ENCODE measurements at places on chromosomes 4 and X.
A peak's percentile ranks its signal among the peaks of the same experiment; 100 is the strongest.

DNA sequence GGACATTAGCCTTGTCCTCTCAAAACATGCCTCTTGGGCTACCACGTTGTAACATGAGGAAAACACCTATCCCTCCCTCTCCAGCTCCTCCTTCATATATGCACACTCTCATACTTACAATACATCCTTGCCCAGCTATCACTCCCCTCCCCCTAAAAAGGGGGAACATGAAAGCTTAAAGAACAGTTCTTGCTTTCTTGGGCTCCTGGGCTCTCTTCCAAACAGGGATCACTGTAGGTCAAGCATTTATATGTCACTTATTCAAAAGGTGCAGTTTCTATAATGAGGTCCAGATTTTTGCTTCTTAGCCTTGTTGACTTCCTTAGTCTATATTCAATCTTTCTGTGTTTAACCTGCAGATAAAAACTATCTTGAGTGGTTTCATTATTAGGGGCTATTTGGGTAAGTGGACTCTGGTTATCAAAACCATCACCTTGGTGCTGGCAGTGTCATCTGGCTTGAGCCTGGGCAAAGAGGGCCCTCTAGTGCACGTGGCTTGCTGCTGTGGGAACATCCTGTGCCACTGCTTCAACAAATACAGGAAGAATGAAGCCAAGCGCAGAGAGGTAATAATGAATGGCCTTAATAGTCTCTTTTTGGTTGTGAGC is 119.4 kb downstream of the AKAP4 start:
- DNase-seq, result no peak

GRCh38 chrX:153509592-153509991 is 7.8 kb upstream of the ATP2B3 start:
- no peak for DNase-seq

- no peak for DNase-seq
These were observed 4.9 kb downstream of the SLC9A7 start for GRCh38 chrX:46754036-46754435.

GRCh38 chrX:150255441-150256296 is 107.4 kb upstream of the MAMLD1 start:
- DNase-seq, result peak; percentile 25

DNA sequence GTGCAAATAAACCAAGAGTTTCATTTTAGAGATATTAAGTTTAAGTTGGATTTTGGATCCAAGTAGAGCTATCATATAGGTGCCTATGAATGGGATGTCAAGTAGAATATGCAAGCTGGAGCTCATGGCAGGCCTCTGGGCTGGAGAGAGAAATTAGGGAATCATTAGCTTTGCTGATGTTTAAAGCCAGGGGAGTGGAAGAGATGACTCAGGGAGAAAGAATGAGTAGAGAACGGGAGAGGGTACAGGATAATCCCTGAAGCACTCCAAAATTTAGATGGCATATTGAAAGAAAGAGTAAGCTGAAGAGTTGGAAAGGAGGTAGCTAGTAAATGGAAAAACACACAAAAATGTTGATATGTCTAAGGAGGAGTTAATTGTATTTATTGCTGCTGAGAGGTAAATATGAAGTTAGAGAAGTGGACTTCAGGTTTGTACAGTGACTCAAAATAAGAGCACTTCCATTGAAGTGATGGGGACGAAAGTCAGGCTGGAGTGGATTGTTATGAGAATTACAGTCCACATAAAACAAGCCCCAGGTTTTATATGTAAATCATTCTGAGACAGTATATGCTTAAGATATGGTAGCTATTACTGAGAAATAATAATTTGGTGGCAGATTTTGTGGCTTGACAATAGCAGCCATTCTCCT is 72.5 kb upstream of the GRXCR1 start:
- no peak for DNase-seq

DNA sequence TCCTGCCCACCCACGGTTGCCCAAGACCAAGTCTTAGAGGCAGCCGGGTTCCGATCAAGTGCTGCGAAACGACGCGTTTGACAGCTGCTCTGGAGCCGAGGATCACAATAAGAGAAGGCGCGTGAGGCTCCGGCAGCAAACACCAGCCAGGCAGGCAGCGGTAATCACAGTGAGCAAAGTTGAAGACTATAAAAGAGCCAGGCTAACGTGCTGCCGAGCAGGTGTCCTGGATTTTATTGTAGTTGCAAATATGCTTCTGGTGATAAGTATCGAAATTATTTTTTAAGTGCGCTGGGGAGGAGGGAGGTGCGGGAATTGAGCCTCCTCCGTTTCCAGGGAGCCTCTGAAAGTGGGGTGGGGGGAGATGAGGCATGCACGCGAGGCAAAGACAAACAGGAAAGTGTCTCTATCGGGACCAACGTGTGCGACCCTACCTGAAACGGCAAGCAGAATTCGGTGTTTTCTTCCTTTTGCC is 590 bp downstream of the GABRA2 start:
- DNase-seq, result no peak

DNA sequence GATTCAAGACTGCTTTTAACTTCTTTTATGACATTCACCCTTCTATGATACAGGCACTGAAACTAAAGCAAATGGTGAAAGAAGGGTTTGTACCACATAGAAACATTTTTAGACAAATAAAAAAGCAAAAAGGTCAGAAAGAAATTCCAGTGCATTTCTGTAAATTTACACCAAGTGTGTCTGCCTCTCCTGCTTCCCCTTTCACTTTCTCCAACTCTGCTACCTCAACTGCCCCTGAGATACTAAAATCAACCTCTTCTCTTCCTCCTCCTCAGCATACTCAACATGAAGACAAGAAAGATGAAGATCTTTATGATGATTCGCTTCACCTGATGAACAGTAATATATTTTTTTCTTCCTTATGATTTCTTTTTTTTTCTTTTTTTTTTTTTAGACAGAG is 187.9 kb downstream of the LRBA start:
- no peak for DNase-seq

GRCh38 chr4:14863418-14864364 is 138.6 kb upstream of the CPEB2 start:
- DNase-seq, result no peak

DNA sequence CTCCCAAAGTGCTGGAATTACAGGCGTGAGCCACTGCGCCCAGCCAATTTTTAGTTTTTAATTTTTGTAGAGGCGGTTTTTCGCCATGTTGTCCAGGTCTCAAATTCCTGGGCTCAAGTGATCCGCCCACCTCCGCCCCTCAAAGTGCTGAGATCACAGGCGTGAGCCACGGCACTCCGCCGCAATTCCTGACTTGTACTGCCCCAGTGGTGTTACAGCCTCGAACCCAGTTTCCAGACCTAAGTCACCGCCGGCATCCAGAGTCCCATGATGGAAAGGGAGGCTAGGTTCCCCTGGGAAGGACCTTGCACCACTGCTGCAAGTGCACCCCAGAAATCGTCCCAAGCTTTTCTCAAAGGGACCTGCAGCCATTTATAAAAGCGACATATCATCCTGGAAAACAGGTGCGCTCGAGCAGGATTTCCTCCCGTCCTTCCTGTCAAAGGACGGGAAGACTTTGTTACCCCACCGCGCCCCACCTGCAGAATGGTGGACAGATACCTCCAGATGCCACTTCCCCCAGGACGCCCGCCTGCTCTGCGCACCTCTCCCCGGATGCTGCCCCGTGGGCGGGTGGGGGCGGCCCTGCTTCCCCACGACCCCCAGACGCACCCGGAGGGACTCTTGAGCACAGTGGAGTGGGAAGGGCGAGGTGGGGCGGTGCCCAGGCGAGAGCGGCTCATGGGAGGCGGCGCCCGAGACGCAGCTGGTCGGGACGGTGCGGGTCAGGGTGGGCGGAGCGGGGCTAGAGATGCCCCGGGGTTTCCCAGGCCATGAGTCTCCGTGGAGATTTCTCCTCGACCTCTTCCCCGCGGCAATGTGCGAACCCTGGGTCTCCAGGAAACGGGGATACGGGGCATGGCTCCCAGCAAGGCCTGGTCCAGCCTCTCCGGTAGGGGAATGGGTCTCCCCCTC is 947 bp upstream of the RPL10 start:
- peak; percentile 34 for DNase-seq

- no peak for DNase-seq
These were observed 567.6 kb upstream of the SLIT2 start for GRCh38 chr4:19684084-19684483.

DNA sequence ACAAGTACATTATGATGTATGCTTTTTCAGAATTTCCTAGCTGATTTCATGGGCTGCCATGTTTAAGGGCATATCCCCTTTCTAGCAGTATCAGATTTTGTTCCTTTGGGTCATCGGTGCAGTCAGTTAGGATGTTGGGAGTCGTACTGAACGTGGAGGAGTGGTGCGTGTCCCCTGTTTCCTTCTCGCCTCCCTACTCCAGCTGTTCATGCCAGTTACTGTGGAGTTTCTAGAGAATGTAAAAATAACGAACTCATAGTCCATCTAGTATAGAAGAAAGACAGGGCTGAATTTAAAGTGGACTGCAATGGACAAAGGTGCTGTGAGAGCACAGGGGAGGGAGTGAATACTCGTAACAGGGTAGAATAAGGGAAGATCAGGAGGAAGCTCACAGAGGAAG is 111.3 kb downstream of the CEP135 start:
- DNase-seq, result no peak

DNA sequence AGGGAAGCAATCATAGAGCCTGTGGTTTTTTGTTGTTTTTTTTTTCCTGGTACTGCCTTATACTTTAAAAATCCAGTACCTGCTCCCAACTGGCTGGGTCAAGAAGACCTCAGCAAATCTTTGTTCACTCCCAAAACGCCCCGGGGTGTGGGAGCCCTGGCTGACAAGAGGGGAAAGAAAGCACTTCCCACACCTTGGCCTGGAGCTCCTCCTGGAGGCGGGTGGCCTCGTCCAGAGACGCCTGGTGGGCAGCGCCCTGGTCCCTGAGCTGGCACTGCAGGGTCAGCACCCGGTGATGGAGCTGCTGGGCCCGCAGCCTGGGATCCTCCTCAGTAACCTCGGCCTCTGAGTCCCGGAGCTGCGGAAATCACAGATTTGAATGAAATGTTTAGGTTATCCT is 38.2 kb downstream of the C4orf50 start:
- no peak for DNase-seq

- DNase-seq, result no peak
These were observed 194.0 kb upstream of the TTC29 start for GRCh38 chr4:147139455-147140198.

DNA sequence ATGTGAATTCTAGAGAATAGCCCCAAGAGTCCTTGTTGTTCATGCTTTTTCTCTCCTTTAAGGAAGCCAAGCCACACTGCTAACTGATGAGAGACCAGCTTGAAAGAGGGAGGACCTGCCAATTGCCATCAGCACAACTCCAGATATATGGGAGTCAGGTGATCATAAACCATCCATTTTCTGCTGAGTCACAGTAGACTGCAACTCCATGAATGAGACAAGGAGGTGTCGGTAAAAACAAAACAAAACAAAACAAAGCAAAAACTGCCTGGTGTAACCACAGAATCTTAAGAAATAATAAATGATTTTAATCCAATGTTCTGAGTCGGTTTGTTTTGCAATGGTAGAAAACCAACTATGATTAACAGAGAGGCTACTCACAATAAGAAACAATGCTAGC is 837.3 kb downstream of the PCDH7 start:
- DNase-seq, result no peak

DNA sequence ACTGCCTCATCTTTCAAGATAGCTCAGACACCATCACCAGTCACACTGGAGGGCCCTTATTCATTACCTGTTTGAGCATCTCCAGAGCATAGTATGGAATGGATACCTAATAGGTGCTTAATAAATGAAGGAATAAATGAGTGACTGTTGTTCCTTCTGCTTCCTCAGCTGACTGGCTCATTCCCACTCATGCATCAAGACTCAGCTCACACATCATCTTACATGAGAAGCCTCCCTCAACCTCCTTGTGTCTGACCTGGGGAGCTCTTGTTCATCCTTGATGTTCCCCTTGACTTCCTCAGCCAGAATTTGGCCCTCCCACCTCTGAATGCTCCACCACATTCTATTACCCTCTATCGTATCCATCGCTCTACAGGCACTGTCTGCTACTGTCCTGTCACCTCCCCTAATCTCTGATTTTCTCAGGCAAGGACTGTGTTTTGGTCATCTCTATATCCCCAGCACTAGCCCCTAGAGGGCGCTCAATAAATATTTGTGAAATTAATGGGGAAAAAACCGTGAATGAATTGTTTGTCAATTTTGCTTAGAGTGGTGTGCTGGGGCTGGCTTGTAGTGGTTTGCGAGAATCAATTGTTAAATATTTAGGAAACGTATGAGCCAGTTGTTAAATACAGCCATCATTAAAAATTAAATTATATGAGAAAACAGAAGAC is 88.3 kb downstream of the NHSL2 start:
- peak; percentile 19 for DNase-seq

- no peak for DNase-seq
These were observed 89.3 kb downstream of the MAD2L1 start for GRCh38 chr4:119977076-119977940.

GRCh38 chr4:6375620-6376295 is 96.7 kb downstream of the PPP2R2C start:
- no peak for DNase-seq

DNA sequence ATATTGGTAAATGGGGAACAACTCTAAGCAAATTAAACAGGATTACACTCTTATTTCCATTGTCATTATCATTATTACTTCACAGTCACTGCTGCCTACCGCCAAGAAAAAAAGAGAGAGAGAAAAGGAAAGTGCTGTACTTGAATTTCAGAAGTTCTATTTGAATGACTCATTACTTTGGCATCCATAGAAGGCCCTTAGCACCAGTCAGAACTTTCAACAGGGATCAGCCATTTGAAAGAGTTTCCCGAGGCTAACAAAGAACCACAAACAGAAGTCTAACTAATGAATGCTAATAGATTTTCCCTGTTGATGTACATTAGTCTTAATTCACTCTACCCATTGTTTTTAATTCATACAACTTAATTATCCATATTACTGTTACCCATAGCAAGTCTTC is 116.3 kb downstream of the SHROOM4 start:
- no peak for DNase-seq

GRCh38 chr4:3851211-3851610 is 85.0 kb downstream of the ADRA2C start:
- DNase-seq, result no peak

GRCh38 chr4:42428036-42428435 is 30.7 kb downstream of the SHISA3 start:
- DNase-seq, result no peak

DNA sequence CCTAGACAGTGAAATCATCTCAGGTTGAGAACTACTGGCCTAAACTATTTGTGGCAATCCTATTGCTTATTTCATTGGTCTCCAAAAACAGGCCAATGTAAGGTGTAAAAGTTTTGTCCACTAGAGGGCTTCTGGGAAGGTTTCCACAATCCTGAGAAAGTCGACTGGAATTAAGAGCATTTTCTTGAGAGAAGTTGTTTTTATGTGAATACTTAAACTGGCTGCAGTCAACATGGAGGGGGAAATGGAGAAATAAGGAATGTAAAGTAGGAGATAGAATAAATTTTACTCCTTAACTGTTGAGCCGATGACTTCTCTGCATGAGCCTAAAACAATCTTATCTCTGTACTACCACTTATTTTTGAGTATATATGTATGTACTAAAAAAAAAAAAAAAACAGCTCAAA is 11.0 kb upstream of the EIF4E start:
- DNase-seq, result peak; percentile 39

GRCh38 chr4:182806259-182807252 is 110.6 kb downstream of the DCTD start:
- DNase-seq, result peak; percentile 65

- no peak for DNase-seq
These were observed 49.5 kb upstream of the GABRQ start for GRCh38 chrX:152588206-152588605.

- DNase-seq, result no peak
These were observed 78.0 kb upstream of the TMEM33 start for GRCh38 chr4:41857226-41857641.

- peak; percentile 8 for DNase-seq
These were observed 9.3 kb downstream of the MXD4 start for GRCh38 chr4:2252530-2253091.

GRCh38 chr4:108881190-108881589 is 118.3 kb upstream of the ETNPPL start:
- no peak for DNase-seq

Measured in CD8-positive, alpha-beta T cell (primary cell).